ENCODE measurements at places on chromosomes 13 and 19.

DNA sequence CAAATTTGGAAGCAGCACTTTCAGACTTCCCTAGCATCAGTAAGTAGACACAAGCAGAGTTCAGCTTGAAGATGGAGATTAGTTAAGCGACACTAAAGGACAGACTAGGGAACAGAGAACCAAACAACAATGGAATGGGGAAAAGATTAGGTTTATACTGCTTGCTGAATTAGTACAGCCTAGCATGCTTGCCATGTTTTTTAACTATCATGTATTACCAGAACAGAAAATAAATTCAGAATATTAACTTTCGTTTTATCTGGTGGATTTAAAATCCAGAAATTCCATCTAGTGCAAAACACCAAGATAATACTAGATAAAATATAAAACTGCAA lies 451.5 kb upstream of the SLC10A2 start:
- DNase-seq = no peak

GRCh38 chr19:28948566-28948965 lies 264.4 kb downstream of the UQCRFS1 start:
- no peak for DNase-seq

DNA sequence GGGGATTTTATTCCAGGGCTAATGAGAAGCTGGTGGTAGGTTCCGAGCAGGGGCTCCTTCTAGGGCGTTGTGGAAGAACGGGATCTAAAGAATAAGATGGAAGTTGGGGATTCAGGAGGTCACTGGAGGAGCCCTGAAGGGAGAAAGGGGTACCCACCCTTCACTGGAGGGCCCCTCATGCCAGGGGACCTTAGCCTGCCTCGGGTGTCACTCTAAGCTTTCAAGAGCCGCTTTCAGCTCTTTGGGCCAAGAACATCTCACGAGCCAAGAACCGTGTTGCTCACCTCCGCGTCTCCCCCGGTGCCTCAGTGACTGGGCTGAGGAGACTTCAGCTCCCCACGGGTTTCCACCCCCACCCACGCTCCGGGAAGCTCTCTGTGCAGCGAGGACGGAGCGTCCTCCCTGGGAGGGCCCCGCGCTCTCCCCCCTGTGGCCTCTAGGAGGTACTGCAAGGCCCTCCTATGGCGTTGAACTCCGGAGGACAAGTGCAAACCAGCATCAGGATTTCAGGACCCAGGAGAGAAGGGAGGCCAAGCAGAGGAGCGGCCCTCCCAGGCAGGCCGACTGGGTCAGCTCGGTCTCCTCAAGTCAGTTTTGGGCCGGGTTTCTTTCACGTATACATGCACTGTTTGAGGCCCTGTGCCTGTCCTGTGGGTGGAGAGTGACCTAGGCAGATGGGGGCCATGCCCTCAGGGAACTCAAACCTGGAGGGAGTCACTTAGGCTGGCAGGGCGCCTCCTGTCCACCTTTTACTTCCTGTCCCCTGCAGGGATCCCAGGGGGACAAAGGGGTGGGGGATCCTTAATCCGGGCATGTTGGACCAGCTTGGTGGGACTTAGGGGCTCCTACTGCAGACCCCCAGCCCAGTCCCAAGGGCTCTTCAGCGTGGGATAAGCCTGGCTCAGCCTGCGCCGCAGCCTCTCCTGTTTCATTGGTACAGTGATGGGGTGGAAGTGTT lies 5.1 kb upstream of the KRTDAP start:
- peak; percentile 32 for DNase-seq

- no peak for DNase-seq
Measured at GRCh38 chr13:73954808-73955207, 179.4 kb downstream of the KLF12 start.

GRCh38 chr13:25084096-25084495 lies 11.8 kb upstream of the PABPC3 start:
- DNase-seq = no peak

GRCh38 chr19:11530432-11530831 lies 1.5 kb upstream of the ECSIT start:
- DNase-seq = peak; percentile 86

- DNase-seq = no peak
Measured at GRCh38 chr13:38670627-38671026, 16.2 kb upstream of the FREM2 start.
